ENCODE measurements at places on chromosomes 1 and 21.

DNA sequence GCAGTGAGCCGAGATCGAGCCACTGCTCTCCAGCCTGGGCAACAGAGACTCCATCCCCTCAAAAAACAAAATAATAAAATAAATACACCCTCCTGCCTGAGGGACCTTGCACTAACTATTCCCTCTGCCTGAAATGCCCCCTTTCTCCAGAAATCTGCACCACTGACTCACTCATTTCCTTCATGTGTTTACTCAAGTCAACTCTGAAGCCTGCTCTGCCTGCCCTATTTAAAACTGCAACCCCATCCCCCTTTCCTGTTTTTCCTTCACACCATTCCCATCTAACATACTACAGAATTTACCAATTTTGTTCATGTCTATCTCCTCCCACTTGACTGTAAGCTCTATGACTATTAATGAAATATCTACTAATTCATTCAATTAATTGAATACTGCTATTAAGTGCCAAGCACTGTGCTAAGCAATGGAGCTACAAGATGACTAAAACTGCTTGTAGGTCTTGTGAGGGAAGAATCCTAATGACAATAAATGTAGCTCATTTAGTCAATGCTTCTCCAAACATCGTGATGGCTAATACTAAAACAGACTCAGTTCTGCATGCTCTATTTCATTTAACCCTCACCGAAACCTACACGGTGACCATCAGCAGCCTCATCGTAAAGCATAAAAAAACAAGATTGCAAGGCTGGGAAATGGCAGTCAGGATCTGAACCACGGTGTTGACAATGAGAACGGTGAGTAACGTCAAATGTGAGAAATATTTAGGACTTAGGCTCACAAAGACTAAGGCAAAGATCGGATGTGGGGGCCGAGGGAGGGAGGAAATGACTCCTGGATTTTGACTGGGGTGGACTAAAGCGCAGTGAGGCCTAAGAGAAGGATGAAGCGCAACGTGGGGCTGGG is 749 bp upstream of the TMEM39B start:
- DNase-seq: no peak

DNA sequence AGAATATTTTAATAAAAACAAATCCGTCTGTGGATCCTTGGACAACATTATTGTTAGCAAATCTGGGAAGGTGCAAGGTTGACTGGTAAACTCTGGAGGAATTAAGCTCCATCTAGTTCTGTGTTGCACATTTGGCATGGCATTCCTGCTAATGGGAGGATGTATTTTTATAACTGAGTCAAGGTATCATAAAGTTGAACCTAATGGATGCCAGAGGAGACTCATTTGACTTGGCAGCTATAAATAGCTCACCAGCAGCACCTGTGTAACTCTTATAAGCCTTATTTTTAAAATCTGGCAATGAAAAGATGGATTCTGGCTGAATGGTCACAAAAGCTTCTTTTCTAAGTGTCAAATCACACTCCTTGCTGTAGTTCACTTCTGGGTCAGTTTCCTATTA is 118.5 kb upstream of the ADAMTS5 start:
- DNase-seq: no peak

DNA sequence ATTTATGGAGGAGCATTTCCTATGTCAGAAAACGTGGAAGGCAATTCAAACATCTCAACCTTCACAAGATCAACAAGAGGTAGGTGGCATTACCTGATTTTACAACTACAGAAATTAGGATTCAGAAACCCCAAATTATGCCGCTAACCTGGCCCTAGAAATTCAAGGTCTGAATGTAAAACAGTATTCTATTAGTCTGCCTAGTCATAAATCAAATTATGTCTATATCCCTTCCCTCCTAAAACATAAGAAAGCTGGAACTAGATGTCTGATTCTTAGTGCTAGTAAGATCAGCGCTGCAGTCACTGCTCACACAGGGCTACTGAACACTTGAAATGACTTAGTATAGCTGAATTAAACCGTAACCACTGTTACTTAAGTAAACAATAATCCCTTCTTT is 1.4 kb downstream of the TOMM20 start:
- DNase-seq: no peak

GRCh38 chr21:39016740-39017315 is 166.4 kb downstream of the PSMG1 start:
- no peak for DNase-seq

- no peak for DNase-seq
Observed at GRCh38 chr1:54013393-54014008, 4.5 kb downstream of the LDLRAD1 start.

DNA sequence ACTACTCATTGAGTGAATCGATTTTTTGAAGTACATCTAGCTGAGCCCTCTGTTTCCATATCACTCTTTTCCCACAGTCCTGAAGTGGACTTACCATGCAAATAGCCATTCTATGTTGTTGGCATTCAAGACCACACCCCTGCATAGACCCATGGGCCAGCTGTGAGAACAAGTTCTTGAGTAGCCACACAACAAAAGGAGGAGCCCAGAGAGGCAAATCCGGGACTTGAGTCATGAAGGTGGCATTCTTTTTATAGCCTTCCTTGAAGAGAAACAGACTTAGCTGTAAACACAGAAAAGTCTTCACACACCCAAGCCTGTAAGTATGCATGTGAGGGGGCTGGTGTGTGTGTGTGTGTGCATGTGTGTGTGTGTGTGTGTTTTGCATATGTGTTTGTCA is 13.8 kb upstream of the SPRR5 start:
- DNase-seq: no peak

DNA sequence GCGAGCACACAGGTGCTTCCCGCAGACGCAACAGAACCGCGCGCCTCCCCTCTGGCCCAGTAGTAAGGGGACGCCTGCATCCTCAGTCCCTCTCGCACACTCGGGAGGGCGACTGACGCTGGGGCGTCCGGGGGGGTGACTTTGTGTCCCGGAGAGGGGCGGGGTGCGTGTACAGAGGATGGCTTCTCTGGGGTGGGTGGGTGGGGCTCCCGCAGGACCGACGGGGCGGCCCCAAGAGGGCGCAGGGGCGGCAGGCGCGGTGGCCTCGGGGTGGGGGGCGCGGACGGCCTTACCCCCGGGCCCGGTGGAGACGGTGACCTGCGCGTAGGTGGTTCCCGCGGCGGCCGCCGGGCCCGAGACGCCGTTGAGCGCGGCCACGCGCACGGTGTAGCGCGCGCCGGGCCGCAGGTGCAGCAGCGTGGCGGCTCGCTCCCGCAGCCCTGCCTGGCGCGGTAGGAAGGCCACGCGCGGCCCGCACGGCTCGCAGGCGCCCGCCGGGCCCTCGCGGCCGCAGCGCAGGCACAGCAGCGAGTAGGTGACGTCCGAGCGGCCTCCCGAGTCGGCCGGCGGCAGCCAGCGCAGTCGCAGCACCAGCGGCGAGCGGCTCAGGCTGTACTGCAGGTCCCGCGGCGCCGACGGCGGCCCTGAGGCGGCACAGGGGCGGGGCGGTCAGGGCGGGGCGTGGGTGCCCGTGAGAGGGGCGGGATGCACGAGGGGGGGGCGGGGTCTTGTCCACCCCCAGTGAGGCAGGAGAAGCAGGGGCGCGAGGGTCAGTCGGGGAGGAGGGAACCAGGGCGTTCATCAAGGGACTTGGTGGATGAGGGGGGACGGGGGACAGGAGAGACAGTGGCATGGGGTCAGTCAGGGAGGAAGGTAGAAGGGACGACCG is 12.1 kb downstream of the EPHA10 start:
- peak; percentile 19 for DNase-seq

DNA sequence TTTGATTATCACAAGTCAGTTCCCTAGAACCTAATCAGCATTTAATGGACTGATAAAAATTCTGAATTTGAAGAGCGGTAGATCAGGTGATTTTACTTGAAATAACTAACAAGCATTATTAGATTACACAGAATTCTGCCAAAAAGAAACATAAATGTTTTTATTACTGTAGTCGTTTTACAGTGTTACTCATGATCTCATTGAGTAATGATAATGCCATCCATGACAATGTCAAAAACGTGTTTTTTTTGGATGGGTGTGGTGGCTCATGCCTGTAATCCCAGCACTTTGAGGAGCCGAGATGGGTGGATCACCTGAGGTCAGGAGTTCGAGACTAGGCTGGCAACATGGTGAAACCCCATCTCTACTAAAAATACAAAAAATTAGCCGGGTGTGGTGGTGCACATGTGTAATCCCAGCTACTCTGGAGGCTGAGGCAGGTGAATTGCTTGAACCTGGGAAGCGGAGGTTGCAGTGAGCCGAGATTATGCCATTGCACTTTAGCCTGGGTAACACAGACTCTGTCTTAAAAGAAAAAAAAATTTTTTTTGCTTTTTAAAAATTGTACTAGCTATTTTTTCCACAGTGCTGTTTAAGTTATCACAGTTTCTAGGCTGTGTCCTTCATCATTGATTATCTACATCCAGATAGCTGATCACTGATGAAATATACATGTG is 56.6 kb downstream of the LAMC1 start:
- DNase-seq: no peak

DNA sequence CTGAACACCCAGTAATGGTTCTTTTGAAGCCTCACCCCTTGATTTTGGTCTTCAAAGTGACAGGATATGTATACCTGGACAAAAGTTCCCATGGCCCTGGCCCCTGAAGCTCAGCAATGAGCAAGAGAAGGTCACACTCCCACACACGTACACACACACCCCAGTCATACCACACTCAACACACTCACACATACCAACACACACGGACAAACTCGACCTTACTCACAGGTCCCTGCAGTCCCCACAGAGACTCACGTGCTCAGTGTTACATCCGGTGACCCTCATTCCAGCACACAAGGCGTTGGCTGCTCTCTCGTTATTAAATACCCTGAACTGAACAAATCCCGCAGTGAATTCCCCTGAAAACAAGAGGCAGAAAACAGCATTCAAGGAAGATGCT is 5.9 kb downstream of the ITLN1 start:
- DNase-seq: no peak

GRCh38 chr1:231526536-231526935 is 1.9 kb upstream of the TSNAX start:
- DNase-seq: no peak

DNA sequence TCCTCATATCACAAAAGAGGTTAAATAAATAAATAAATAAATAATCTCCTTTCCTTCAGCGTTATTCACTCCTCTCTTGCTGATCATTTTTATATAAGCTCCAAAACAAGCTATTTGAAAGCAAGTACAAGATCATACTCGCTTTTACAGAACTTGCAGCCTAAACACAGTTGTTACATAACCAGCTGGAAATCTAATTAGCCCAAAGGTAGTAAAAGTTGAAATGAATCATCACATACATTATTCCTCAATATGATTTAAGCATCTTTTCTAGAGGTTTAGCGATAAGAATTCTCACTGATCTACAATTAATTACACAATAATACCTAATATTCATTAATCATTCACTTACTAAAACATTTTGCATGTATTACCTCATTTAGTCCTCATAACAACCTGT is 160.2 kb downstream of the COP1 start:
- DNase-seq: no peak

DNA sequence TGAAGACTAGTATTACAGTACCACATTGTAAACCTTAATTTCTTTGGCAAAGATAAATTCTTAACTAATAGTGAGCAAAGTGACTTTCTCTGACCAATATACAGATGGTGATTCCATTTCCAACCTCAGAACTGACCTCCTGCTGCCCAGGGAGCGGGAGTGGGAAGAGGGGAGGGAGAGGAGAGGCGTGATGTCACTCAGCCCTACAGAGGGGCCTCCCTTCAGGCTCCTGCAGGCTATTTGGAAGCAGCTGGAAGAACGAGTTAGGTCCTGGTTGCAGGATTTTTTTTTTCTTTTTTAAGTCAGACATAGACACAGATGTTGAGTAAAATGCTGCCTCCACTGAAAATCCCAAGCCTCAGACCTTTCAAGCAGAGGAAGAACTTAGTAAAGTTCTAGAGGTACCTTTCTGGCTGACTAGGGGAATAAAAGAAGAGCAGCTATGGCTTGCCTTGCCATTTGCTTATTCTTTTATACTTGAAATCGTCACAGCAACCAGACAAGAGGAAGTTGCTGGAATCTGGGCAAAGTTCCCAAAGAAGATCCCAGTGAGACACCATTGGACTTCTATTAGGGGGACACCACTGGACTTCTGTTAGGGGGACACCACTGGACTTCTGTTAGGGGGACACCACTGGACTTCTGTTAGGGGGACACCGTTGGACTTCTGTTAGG is 54.5 kb downstream of the EXO1 start:
- DNase-seq: no peak

DNA sequence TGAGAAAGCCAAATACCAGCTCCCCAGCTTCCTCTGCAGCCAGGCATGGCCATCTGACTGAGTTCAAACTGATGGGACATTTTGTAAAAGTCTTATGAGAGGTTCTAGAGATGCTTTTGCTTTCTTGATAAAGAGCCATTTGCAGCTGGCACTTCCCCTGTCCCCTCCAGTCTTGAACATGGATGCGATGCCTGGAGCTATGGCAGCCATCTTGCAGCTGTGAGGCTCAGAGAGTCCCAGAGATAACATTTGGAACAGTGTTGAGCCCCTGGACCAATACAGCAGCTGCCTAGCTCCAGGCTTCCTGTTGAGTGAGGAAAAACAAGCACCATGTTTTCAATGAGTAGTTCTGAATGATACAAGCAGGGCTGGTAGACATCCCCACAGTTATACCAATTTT is 13.8 kb downstream of the CDCP2 start:
- no peak for DNase-seq

GRCh38 chr1:171984850-171985485 is 143.7 kb downstream of the DNM3 start:
- DNase-seq: peak; percentile 13

GRCh38 chr1:79323239-79324025 is 316.9 kb upstream of the ADGRL4 start:
- no peak for DNase-seq

DNA sequence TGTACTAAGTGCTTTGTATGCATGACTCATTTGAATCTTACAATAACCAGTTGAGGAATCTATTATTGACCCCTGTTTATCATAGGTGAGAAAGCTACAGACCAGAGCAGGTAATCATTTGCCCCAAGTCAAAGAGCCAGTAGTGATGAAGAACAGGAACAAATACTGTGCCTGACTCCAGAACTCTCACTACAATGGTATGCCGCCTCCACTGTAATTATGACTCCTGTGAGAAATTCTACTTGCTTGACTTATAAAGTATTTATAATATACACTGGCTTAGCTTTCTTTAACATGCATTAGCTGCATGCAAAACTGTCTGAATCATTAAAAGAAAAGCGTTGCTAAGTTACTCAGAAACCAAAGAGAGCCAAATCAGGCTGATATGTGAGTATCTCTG is 92.6 kb downstream of the ZNF281 start:
- no peak for DNase-seq

GRCh38 chr21:29170944-29171343 is 40.5 kb downstream of the MAP3K7CL start:
- no peak for DNase-seq

GRCh38 chr1:154999571-155000410 is 2.8 kb upstream of the ZBTB7B start:
- DNase-seq: peak; percentile 71

DNA sequence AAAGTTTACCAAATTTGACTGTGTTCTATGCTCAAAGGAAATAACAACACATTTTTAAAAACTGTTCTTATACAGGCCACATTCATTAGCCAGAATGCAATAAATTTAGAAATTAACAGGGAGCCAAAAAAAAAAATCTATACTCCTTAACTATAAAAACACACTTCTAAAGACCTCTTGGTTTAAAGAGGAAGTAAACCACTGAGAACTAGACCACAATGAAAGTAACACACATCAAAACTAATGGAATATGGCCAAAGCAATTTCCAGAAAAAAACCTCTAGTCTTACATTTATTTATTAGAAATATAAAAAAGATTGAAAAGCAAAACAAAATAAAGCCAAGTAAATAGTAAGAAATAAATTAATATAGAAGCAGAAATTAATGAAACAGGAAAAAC is 48.9 kb upstream of the GADD45A start:
- no peak for DNase-seq

Data from NCI-H1930 (cell line).